Activated CD4-positive, alpha-beta T cell treated with anti-CD3 and anti-CD28 coated beads, Interleukin-2, amount 50 U/mL, for 1 hour (primary cell): ENCODE measurements at places on chromosomes 4 and X.

DNA sequence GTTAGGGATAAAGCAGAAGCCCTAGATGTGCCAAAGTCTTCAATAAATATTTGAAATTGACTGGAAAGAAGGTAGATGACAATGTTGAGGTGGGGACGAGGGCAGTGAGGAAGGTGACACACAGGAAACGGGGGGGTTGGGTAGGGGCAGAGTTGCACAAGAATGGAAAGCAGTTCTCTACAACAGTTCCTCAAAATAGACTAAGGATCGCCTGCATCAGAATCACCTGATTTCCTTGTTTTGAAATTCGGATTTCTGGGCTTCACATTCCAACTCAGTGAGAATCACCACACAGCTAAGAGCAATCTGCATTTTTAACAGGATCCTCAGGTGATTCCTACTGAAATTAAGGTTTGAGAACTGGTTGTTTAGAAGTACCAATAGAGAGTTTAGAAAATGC lies 70.6 kb downstream of the ARFIP1 start:
- DNase-seq: no peak

DNA sequence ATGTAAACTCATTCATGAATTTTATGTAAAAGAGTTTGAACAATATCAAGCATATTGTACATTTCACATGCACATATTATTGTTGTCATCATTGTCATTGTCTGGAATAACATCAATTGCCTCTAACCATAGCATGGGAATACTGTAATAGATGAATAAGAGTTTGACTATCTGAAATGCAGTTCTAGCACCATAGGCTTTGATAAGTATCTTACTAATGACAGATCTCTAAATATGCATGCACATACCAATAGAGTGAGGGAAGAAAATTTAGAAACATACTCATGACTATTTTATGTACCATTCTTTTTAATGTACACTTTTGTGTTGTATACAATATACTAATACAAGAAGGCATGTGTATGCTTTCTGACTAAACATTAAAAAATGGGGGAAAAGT lies 161.6 kb upstream of the SPRY1 start:
- no peak for DNase-seq

DNA sequence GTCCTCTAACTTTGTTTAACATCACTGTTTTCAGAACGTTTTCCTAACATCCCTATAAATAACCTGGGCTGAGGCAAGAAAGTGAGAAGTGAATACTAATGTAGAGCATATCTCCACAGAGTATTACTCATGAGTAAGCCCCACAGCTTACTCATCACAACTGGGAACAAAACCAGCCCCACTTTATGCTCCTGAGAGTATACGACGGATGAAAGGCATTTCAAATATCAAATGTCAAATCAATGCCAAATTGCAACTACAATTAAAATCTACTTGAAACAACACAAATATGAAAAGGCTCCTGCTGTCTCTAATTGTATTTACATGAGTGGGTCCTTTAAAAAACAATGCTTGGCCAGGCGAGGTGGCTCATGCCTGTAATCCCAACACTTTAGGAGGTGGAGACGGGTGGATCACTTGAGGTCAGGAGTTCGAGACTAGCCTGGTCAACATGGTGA lies 41.2 kb downstream of the SH3RF1 start:
- DNase-seq: no peak

DNA sequence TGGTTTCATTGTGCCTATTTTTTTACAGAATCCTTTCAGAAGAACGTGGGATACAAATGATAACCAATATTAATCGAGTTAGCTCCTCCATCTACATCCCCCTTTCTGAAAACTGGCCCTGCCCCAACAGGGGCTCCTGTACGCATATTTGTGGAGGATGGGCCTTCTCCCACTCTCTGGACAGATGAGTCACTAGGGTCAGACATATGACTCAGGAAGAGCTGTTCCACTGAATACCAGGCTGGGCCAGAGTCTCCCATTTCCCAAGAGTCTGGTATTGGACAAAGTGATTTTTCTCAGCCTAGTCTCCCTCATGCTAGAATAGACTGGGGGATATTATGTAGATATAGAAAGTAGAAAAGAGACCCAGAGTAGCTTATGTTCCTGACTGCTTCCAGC lies 142.4 kb downstream of the TSPAN5 start:
- no peak for DNase-seq

GRCh38 chrX:123422875-123423274 lies 238.8 kb downstream of the GRIA3 start:
- no peak for DNase-seq

DNA sequence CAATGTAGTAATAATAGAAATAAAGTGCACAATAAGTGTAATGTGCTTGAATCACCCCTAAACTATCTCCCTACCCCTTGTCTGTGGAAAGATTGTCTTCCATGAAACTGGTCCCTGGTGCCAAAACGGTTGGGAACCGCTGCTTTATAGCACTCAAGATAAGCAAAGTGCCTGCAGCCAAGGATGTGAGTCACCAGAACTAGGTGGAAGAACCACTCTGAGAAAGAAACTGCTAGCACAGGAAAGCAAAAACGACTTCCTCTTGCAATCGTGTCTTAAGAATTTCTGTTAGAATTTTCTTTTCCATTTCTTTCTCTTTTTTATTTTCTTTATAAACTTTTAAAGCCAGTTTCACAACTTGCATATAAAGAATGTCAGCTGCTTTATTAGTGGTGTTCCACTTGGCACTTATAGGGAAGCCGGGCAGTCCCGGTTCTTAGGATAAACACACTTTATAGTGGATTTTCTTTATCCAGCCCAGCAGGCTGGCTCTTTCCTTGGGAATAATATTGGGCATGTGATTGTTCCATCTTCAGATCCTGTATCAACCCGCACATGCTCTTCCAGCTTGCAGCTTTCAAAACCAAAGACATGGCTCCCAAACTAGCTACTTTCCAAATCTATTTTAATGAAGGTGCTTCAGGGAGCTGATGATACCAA lies 32.3 kb upstream of the CXCL8 start:
- no peak for DNase-seq
